Activated naive CD4-positive, alpha-beta T cell treated with anti-CD3 and anti-CD28 coated beads for 36 hours (primary cell): ENCODE measurements at places on chromosomes 11 and 22. TPM values are rescaled to one million over a fixed set of nuclear protein-coding genes. Genes with fewer than 3 reads are reported as not detected.

The KRTAP5-8 gene
- not detected for total RNA-seq

The TRPM5 gene
- total RNA-seq: not detected

The UCP2 gene
- 157 TPM for total RNA-seq

The CAPRIN1 gene
- total RNA-seq: 289 TPM

The RGL4 gene
- 22.0 TPM for total RNA-seq

The EMID1 gene
- total RNA-seq: not detected

The UBQLN3 gene
- not detected for total RNA-seq

- peak; percentile 54 for DNase-seq
Measured at GRCh38 chr22:17121233-17122195, at the start of gene TMEM121B. TMEM121B (minus strand) TSS chr22:17121360; CDS start chr22:17121127, 233 bp downstream.

DNA sequence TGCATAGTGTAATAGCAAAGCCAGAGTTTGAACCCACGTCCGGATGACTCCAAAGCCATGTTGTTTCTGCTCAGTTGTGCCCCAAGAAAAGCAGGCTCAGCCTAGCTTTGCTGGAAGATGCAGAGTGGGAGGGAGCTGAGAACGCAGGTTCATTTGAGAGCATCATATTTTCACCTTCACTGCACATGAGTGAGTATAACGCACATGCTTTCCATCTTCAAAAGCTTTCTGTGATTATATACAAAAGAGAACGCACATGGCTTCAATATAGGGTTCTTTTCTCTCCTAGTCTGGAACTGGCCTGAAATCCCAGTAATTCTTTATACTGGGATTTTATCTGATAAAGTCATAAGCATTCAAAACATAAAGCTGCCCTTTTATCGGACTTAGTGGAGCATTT, 385.5 kb upstream of the CADM1 start:
- DNase-seq: no peak

DNA sequence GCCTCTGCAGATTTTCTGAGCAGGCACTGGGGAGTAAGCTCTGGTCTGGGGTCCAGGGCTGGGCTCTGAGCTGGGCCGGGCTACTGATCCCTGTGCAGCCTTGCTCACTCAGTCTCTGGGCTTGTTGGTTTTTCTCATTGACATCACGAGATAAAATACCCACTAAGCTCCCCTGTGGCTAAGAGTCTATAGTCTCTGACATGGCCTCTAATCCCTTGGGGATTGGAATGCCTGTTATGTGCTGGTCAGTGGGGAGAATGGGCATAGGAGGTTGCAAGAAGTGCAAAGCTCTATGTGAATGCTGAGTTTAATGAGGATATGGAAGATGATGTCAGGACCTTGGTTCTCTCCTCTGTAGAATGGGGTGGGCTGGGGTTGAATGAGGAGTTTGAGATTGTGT, 23.3 kb downstream of the ELF5 start:
- no peak for DNase-seq

- DNase-seq: no peak
Measured at GRCh38 chr11:31793264-31793663, 17.9 kb downstream of the PAX6 start.

- DNase-seq: no peak
Measured at GRCh38 chr11:69158301-69159149, 2.8 kb downstream of the SMIM38 start.

- DNase-seq: no peak
Measured at GRCh38 chr11:64227405-64227956, 1.4 kb downstream of the NUDT22 start.

DNA sequence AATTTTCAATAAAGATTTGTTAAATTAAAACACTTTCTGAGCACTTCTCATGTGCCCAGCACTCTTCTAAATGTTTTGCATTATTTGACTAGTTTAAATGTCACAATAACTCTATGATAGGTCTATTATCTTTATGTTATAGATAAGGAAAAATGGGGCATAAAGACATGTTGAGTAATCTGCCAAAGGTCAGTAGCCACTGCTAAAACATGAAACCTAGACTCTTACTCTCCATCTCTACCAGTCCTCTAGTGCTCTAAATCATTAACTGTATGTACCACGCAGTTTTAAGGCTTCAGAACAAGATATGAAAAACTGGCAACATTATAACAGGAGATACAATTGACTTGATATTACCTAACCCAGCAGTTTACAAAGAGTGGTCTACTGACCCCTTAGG, 6.9 kb downstream of the RAB6A start:
- DNase-seq: no peak

- no peak for DNase-seq
Measured at GRCh38 chr22:42962295-42963230, 52.4 kb downstream of the PACSIN2 start.

GRCh38 chr11:61787928-61788491, 4.4 kb downstream of the TMEM258 start:
- DNase-seq: peak; percentile 19

GRCh38 chr11:45927684-45928413, 5.4 kb downstream of the LARGE2 start:
- no peak for DNase-seq

DNA sequence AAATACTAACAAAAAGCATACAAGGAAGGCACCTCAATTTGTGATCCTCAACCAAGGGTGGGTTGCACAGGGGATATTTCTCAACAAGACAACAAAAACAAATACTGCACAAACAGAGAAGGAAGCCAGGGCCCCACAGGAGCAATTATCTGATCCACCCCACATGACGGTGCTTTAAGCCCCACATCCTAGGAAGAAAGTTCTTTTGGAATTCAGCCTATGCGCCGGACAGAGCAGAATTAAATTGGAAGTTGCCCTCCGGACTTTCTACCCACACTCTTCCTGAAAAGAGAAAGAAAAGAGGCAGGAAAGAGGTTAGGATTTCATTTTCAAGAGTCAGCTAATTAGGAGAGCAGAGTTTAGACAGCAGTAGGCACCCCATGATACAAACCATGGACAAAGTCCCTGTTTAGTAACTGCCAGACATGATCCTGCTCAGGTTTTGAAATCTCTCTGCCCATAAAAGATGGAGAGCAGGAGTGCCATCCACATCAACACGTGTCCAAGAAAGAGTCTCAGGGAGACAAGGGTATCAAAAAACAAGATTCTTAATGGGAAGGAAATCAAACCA, 40.6 kb downstream of the OSBP start:
- DNase-seq: no peak

DNA sequence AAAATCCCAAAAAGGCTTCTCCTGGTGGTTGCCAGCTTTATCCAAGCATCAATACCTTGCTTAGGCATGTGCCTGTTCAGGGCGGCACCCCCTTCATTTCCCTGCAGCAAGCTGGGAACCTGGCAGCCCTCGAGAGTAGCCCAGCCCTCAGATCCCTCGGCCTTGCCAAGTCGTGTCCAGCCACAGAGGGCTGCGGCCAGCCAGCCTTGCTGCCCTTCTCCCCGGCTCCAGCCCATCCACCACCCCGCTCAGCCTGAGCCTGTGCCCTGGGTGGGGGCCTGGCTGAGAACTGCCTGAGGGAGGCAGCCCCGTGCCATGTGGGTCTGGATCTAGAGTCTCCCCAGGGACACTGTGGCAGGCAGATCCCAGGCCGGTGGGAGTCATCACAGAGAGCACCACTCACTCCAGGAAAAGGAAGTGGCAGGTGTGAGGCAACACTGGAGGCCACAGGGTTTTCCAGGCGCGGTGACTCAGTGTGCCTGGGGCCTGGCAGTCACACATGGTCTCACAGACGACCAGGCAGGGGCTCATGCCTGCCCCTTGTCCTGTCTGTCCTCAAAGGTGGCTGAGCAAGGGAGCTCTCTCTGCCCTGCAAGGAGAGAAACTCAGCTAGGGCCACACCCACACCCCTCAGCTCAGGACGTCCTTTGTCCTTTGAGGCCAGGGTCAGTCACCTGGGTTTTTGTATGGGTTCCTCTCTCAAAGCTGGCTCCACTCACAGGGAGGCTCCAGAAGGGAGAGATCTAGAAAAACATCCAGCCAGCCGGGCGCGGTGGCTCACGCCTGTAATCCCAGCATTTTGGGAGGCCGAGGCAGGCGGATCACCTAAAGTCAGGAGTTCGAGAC, 12.2 kb upstream of the CDC42BPG start:
- peak; percentile 91 for DNase-seq

DNA sequence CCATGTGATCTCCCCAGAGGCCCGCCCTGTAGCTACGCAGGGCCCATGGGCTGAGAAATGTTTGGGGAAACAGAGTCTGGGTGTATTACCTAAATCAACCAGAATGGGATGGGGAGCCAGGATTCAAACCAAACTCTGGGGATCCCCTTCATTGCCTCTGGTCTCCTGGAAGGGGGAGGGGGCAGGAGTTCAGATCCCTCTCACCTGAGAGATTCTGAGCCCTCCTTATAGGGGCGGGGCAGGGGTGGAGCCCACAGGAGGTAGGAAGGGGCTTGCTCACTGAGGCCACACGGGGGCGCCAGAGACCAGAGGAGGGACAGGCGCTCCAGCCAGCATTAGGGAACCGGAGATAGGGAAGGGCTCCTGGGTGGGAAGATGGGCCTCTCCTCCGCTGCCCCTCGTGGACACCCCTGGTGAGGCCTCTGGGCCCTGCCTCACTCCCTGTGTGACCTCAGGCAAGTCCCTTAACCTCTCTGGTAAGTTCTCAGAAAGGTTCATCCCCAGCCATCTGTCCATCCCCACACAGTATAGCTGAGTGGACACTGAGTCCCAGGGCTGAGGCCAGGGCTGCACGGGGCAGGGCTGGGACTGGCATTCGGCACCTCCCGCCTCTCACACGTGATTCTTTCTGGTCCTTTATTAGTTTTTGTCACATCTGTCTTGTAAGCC, 2.7 kb upstream of the CDC42BPG start:
- DNase-seq: peak; percentile 96

GRCh38 chr22:50244420-50245213, at the start of gene TUBGCP6:
TUBGCP6 (minus strand) TSS chr22:50245023; CDS start chr22:50244459, 564 bp downstream.
- peak; percentile 94 for DNase-seq

- no peak for DNase-seq
Measured at GRCh38 chr22:48640890-48641841, 1186.5 kb downstream of the BRD1 start.

- DNase-seq: no peak
Measured at GRCh38 chr11:83302151-83302550, 16.0 kb upstream of the CCDC90B start.

GRCh38 chr11:60303661-60304060, 23.2 kb downstream of the MS4A4A start:
- DNase-seq: no peak

DNA sequence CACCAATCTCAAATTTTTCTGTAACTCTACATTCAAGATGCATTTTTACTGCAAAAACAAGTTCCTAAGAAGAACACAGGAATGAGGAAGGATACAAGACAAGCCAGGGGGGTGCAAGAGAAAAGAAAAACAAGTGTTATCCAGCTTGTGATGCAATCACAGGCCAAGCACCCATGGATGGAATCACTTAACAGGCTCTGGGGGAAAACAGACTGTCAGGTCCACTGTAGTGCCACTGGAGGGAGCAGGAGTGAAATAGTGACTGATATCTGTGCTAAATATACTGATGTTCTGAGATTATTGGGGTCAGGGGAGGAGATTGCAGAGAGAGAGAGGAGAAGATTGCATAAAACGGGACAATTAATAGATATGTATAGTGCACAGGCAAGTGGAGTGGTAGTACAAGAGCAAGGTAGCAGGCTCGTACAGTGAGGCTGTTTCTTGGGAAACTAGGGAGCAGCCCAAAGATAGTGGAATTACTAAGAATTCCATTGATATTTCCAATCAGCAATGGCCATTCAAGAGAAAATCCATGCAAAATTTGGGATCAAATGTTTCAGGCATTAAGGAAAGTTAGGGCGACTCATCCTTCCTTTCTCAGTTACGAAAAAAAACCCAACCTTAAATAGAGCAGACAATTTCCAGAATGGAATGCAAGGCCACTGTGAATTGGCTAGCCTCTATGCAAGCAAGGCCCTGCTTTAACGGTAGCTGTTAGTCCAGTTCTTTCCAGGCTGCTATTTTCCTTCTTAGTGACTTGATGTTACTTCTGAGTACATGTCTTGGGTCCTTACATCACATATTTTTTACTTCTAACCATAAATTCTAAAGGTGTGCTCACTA, 52.2 kb upstream of the CEP126 start:
- DNase-seq: no peak

- DNase-seq: no peak
Measured at GRCh38 chr11:80505771-80506170, 1064.9 kb upstream of the TENM4 start.

GRCh38 chr22:49788504-49788903, 39.2 kb downstream of the BRD1 start:
- DNase-seq: peak; percentile 25
